Renal cortical epithelial cell (primary cell): ENCODE measurements at places on chromosomes 3 and 15.

DNA sequence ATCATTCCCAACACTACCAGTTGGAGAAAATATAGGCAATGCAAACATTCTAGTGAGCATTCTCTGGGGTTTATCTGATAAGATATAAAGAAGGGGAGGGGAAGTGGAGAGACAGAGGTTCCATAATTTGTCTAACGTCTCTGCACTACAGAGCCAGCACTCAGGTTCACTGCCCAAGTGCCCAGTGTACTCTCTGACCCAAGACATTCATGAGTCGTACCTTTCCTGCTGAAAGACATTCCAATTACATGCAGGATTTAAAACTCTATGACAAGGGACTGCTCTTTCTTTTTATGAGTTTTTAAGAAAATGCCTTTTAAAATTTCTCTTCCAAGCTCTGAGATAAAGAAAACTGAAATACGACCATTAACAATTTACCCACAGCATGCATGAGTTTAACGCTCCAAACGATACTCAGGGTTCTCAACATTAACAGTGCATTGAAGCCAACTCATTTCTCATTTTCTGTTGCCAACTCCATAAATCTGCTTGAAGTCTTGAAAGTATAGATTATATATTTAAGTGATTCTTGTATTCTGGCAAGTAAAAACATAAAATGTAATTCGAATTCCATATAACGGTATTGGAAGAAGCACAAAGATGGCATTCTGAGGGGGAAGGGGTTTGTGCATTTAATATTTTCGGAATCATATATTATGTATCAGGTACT lies 193.4 kb downstream of the SUCLG2 start:
- DNase-seq = peak; percentile 30

DNA sequence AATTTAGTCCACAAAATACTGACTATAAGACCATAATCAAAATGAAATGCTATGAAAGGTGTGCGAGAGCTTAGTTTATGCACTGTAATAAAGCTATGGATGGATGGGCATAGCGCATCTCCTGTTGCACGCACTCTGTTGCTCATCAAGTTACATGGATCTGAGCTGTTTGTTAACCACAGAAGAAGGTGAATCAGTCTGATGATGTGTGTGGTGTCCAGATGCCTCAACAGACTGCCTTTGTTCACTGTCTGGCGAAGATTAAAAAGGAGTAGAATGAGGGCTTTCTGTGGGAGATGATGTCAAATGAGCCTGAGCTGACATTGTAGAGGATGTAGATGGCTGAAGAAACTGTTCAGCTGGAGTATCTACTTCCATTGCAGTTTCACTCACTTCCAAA lies 36.1 kb downstream of the NSMCE3 start:
- DNase-seq = peak; percentile 82

DNA sequence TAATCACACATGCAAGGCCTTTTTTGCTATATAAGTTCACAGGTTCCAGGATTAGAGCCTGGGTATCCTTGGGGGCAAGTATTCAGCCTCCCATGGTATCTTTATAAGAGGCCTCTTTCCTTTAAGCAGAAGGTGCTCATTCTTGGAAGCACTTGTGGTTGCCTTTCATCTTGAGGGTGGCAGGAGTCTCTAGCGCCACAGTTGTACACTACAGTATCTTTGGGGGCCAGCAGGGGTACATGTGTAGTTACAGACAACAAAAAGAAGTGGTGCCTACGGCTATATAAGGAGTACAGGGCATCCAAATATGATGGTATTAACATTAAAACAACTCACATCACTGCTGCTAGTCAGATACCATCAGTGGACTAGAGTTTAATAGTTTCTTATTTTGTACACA lies 62.1 kb downstream of the CCR1 start:
- DNase-seq = no peak

- DNase-seq = peak; percentile 59
Measured at GRCh38 chr3:71421820-71422566, 161.5 kb downstream of the FOXP1 start.

DNA sequence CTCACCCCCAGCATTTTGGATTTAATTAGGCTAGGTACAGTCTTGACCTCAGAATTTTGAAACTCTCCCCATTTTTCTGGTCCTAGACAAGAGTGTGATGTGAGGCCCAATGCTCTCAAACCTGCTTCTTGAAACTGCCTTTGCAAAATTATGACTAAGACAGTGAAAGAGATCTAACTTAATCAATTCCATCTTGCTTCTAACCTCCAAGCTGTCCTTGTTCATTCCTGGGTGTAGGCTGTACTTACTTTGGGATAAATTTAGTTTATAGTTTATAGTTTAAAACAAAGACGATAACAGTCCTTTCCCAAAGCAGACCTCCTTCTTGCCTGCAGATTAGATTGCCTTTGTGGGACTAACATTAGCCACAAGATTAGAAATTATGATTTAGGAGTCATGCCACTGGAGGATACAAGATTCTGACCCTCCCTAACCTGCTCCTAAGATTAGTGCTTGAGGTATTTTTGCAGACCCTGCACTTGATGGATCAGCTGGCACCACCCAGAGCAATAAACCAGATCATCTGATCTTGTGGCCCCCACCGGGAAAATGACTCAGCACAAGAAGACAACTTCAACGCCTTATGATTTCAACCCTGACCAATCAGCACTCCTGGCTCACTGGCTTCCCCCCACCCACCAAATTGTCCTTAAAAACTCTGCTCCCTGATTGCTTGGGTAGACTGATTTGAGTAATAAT lies 59.6 kb downstream of the CD200R1L start:
- no peak for DNase-seq

GRCh38 chr15:52805351-52806283 lies 15.5 kb upstream of the ONECUT1 start:
- no peak for DNase-seq

DNA sequence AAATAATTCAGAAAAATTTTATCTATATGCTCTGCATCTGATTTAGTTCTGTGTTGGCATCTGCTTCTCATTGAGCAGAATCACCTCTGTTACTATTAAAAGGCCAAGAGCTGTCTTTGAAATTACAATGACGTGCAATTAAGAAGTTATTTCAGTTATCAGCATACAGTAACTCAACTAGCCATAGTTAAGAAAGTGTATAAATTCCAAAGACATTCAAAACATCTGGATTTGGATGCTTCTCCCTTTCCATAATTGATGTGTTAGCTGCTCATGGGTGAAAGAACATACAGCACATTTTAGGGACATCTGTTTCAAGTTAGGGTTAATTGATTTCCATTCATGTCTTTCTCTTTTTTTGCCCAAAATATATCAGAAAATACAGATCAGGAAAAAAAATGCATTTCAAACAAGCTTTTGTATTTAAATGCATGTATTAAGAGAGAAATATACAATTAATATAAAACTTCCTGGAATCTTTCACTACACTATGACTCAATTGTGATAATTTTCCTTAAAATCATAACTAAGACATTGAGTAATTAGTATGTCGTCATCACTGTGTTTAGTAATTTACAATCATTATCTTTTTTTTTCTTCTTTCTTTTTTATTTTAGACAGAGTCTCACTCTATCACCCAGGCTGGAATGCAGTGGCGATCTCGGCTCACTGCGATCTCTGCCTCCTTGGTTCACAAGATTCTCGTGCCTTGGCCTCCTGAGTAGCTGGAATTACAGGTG lies 82.7 kb upstream of the MBNL1 start:
- DNase-seq = no peak

DNA sequence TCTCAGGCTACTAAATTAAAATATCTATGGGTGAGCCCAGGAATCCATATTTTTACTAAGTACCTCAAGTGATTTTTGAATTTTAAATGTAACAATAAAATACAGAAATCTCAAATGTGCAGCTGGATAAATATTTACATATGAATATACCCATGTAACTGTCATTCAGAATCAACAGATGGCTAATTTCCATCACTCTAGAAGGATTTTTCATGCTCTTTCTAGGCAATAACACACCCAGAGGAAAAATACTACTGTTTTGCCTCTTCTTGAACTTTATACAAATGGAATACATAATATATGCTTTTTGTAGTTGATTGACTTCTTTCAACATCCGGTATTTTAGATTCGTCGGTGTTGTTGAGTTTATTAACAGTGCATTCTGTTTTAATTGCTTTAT lies 601.3 kb upstream of the NECTIN3 start:
- DNase-seq = no peak
